Cerebellar cortex (tissue), 1 donor: ENCODE measurements at places on chromosomes 16 and 17.

- DNase-seq = no peak
Measured at GRCh38 chr16:79069633-79070032, 530.9 kb downstream of the MAF start.

- DNase-seq = no peak
Measured at GRCh38 chr17:79980246-79981043, 55.2 kb downstream of the TBC1D16 start.

DNA sequence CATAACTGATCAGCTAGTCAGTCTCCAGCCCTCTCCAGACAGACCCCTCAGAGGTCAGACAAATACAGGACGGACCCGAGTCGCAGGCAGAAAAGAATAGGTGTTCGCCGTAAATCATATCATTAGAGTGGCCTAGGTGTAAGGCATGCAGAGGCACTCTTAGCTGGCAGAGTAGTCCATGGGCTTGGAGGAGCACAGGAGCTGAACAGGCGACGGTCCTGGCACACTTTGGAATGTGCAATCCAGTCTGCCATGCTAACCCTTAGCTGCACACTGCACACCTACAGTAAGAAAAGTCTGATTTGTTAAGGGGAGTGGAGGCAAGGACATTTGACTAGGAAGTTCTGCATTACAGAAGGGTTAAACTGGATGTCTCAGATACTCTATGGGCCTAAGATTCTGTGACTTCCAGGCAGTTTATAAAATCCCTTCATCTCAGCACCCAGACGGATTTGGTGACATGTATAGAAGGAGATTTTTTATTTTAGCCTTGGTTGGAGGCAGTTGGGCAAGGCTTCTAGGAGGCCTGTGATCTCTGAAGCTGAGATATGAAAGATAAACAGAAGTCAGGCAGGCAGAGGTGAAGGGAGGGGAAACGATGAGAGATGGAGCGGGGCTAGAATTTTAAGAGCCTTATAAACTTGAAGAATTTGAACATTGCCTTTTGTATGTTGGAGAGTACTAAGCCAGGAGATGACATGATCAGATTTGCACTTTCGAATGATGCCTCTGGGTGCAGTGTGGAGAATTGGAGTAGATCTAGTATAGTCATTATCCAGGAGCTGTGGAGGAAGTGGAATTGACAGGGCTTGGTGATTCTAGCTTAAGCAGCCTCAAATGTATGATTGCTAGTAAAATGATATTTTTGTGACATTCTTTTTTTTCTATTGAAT, 34.6 kb upstream of the SLC5A11 start:
- DNase-seq = no peak

DNA sequence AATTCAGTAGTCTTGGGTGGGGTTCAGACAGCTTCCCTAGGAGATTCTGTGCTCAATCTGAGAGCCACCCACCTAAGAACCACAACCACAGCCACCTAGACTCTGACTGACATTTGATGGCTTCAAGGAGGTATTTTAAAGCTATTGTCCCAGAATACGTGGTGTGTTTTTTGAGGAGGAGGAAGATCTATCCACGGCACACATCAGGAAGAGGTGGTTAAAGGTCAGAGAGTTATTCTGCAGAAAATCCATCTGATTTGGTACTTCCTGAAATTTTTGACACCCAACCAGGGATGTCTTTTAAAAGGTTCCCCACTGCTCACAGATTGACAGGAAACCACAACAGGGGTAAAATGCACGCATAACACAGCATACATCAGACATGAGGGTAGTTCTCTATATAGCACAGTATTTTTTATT, 25.1 kb downstream of the SMARCE1 start:
- DNase-seq = no peak

DNA sequence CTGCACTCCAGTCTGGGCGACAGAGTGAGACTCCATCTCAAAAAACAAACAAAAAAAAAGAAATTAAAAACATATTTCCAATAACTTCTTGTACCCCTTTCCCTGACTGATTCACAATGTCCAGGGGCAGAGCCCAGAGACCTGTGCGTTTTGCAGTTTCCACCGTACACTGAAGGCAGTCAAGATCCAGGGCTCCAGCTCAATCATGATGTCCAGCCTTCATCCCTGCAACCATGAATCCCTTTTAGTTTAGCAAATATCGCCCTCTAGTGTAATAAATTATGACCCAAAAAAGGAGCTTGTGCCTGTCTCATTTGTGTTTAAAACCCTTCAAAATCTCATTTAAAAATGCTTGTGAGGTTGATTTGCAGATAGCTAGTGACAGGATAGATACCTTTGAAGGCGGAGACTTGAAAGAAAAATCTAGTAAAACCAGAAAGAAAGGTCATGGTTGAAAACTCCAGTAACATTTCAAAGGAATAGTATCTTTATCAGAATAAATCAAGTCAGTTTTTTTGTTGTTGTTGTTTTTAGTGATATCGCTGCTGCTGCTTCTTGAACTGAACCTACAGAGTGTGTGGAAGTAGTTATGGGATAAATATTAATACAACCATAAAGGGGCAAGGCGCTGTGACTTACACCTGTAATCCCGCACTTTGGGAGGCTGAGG, 3.7 kb upstream of the ERN1 start:
- DNase-seq = peak; percentile 88

GRCh38 chr16:80027007-80027965, 426.7 kb upstream of the MAF start:
- DNase-seq = no peak

- DNase-seq = no peak
Measured at GRCh38 chr17:80315517-80316182, 55.0 kb downstream of the RNF213 start.

DNA sequence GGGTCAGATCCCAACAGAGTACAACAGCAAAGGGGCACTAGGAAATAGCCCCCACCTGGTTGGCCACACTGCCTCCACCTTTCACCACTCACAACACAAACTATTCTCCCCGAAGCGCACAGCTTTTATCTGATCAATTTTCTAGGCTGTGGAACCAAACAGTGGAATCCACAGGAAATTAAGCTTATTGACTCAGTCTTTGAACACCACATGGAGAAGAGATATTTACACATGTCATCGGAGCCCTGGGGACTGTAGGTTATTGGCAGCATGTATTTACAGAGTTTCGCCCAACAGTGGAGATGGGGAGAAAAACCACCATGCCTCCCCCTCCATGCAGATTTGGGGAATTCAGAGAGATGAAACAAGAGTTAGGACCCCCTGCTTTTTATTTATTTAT, 154.8 kb downstream of the XYLT1 start:
- DNase-seq = no peak

- DNase-seq = no peak
Measured at GRCh38 chr16:11551842-11552241, 34.9 kb downstream of the LITAF start.
